ENCODE measurements at places on chromosomes 12 and 14.

- no peak for DNase-seq
Observed at GRCh38 chr14:53515276-53515675, 362.2 kb upstream of the DDHD1 start.

DNA sequence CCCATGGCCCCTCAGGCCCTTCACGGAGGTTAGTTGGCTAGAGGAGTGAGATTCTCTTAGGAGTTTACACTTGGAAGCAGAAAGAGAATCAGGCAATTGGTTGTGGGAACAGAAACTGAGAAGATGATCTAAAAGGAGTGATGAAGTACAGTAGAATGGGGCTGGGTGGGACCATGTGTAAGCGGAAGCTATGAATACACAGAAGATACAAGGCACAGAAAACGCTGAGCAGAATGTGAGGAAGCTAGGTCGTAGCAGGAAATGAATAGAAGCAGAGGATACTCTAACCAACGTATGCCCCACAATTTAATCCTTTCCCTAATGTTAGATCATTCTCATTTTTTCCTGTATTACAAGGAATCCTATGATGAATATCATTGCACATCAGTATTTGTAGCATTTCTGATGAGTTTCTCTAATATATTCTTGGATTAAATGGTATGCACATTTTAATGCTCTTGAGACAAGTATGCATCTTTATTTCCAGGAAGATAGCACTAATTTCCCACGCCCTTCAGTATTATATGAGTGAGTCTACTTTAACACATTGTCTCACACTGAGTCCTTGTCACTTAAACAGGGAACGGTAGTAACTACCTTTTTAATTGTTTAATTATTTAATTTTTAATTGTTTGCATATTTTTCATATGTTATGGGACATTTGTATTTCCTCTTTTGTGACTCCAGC, 273.2 kb downstream of the APAF1 start:
- no peak for DNase-seq

DNA sequence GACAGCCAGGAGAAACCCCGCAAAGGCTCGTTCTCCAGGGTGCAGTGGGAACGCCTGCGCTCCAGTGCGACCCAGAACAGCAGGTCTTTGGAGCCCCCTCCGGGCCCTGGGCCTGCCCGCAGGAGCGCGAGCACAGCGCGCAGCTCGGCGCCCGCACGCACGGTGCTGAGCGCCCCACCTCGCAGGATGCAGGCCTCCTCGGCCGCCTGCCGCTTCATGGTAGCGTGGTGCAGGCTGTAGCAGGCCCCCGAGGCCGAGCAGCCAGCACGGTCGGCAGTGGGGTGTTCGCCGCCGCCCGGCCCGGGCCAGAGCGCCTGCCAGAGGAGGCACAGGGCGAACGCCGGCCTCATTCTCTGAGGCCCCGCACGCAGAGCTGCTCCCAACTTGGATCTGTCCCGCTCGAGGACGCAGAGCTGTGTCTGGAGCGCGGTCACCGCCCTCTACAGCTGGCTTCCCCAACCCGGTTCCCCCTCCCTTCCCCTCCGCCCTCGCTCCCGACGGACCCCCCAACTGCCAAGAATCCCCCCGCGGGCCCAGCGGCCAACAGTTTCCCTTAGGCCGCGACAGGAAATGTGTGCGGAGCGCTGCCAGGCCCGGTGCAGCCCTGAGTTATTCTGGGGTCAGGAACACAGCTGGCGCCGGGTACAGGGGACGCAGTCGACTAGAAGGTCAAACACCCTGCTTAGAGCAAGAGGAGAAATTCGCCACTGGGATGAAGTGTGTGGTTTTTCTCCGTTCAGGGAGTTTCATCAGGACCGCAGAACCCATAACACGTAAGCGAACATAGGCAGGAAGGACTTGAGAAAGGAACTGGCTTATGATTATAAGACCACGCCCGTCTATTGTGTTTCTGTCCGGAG, at the start of gene CLEC14A:
Gene CLEC14A (minus strand): TSS at position 421 of the 860 bp plus-strand sequence. CDS start 71 bp downstream, at position 350.
- DNase-seq, result no peak

- DNase-seq, result no peak
Observed at GRCh38 chr12:80721326-80721725, 4.6 kb downstream of the MYF5 start.

- DNase-seq, result no peak
Observed at GRCh38 chr12:123614531-123614930, 12.6 kb downstream of the DDX55 start.

GRCh38 chr12:92186038-92186470, 40.4 kb upstream of the BTG1 start:
- DNase-seq, result no peak

DNA sequence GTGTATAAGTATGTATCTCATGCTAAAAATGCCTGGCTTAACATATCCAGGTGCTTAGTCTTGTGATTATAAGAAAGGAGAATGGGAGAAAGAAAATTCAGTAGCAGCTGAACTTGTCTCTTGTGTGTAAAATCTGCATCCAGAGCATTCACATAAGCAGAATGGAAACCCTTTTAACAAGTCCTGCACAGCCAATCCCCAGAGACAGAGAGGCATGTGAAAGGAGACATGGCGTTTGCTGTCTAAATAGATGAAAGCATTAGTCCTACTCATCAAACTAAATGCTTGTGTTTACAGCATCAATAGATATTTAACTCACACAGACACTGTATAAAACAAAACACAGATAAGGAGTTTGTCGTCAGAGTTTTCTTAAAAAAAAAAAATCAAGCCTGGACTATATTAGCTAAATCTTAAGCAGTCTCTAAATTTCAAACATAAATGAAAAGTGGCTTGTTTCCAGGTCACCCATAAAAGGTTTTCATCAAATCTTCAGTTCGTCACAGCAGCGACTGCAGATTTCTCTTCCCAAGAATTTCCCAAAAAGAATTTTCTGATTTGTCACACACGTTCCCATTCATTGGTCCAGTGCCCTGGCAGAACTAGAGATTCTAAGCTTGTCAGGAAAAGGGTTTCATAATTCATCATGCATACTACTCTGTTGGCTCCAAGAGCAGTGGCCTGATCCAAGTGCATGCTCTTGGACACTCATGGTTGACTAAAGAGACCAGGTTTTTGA, 249.2 kb downstream of the BTG1 start:
- DNase-seq, result no peak

DNA sequence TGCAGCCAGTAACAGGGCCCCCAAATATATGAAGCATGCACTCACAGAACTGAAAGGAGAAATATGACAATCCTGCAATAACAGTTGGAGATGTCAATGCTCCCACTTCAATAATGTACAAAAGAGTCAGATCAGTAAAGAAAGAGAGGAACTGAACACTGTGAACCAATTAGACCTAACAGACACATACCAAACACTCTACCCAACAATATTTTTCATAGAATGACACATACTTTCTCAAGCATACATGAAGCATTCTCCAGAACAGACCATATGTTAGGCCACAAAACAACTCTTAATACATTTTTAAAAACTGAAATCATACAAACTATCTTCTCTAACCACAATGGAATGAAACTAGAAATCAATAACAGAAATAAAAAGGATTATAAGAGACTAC, 80.2 kb downstream of the ELK3 start:
- DNase-seq, result no peak

DNA sequence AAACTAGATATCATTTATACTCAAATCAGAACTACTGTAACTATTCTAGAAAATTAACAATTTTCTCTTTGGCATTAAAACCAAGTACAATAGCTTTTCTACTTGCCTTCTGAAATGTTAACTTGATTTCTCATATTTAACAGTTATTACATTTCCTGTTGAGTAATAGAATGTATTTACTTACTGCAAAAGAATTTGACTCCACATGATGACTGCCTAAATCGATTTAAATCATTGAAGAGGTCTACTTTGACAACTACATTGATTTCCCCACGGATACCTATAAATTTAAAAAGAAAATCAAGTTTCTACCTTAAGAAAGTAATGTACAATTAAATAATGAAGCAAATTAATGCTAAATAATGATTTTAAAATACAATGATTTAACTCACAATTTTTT, 18.9 kb downstream of the C2CD5 start:
- DNase-seq, result no peak

DNA sequence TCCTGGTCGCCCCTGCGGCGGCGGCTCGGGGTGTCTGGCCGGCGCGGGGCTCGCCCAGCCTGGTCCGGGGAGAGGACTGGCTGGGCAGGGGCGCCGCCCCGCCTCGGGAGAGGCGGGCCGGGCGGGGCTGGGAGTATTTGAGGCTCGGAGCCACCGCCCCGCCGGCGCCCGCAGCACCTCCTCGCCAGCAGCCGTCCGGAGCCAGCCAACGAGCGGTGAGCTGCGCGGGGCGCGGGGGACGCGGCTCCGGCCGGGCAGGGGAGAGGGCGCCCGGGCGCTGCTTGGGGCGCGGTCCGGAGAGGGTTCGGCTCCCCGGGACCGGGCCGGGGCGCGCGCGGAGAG, at the start of gene LGALS3:
Gene LGALS3 (plus strand): TSS at position 167 of the 342 bp plus-strand sequence. CDS start 8,122 bp downstream, outside the sequence.
- DNase-seq, result peak; percentile 23

GRCh38 chr12:94769047-94769420, 118.7 kb upstream of the TMCC3 start:
- DNase-seq, result no peak

DNA sequence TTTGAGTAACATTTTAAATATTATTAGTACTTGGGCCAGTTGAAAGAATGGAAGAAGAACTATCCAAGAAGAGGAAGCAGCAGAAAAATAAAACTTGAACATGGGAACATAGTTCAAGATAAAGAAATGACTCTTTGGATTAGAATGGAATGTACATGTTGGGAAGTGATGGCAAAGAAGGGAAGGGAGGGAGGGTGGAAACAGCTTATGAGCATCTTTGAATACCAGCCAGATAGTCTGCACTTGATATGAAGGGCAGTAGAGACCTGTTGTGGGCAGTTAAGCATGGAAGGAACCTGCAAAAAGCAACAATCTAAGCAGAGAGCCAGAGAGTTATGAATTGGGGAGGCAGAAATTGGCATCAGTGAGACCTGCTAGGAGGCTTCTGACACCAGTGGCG, 10.0 kb upstream of the IL22 start:
- no peak for DNase-seq

DNA sequence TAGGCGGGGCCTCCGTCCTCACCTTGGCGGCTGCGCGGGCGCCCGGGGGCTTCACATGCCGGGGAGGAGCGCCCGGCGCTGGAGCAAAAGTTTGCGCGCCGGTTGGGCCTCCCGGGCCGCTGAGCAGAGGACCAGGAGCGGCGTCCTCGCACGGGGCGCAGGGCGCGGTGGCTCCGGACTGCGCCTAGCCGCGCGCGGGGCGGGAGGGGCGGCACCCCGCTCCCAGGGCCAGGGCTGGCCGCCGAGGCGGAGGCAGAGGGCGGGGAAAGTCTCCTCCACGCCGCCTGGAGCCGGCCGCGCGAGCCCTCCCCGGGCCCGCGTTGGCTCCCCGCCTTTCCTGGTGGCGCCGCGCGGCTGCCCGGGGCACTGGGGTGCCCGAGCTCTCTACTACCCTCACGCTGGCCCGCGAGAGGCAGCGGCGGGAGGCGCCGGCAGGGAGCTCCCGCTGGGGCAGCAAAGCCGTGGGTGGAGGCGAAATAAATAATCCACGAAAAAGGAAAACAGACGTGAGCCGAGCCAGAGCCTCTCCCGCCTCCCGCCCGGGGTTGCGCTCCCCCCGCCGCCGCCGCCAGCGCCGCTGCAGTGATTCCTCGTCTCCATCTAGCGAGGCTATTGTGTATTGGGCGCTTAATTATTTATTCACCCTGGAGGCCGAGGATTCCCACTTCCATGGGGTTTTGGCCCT, 400 bp upstream of the PRIMA1 start:
- peak; percentile 64 for DNase-seq

DNA sequence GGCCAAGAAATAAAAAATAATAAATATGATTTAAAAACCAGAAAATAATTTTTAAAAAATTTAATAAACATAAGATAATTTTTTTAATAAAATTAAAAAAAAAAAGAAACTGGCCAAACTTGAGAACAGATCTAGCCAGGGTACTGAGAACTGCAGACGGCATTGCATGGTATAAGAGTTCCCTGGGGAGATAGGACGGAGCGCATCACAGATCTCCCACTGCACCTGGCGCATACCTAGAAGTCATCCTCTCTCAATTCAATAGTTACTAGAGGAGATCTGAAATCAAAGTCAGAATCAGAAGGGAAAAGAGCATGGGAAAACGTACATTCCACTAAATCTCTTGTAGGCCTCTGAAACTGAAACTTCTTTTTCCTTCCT, 58.9 kb upstream of the BCL2L14 start:
- no peak for DNase-seq

- no peak for DNase-seq
Observed at GRCh38 chr14:49574038-49574437, 12.1 kb downstream of the RPS29 start.

DNA sequence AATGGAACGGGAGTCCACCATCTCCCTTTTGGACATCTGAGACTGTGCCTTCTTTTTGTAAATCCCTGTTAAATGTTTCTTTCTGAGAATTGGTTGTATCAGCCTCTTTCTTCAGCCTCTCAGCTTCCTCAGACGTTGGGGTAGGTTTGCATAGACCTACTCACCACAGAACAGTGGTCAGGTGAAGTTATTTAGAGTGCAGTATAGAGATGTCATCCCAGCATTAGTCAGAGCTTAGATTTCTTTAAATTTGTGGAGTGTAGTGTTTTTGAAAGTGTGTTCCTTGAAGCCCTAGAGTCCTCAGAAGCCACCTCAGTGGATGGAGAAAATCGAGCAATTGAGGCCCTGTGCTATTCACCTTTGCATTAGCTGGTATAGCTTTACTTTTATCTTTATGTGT, 8.9 kb upstream of the EEA1 start:
- no peak for DNase-seq

GRCh38 chr14:105086833-105087307, 21.6 kb upstream of the GPR132 start:
- no peak for DNase-seq

DNA sequence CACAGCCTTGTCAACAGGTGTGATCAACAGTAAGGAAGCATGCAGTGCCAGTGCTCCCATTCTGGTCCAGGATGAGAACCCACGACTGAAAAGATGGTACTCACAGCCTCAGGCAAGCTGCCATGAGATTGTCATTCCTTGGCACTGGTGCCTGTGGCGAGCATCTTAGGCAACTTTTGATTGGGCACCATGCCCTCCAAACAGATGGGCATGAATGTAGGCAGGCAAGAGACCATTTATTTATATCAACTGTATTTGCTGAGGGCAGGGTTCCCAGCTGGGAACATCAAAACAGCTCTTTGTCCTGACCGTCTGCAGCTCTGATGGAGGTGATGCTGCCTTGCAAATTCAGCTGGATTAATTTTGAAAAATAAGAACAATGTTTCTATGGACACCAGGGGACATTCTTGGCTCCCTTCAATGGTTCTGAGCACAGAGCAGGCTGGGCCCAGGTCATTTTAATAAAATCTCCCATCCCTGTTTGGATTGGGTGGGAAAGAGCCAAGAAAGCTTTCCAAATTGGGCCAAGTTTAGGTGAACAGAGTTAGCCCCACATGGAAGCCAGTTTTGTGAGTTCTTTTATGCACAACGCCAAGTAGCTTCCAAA, 522.5 kb downstream of the RMST start:
- DNase-seq, result no peak

DNA sequence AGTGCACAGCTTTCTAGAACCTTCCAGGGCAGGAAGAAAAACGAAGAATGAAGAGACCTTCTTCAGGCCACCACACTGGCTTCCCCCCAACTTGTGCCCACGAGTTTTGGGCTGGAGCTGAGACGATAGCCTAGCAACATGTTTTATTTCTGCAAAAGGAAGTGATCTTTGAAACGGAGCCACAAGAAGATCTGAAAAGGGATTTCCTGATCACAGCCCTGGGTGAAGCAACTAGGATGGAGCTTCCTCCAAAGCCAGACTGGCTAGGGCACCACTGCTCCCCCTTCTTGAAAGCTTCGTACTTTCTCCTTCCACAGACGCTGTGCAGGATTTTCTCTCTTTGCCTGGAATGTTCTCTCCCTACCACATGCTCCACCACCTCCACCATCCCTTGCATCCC, 418.3 kb downstream of the MED13L start:
- peak; percentile 0 for DNase-seq

Data from substantia nigra (tissue), 51 donors.